ENCODE measurements at places on chromosomes 5 and 9.

- peak; percentile 35 for DNase-seq
Measured at GRCh38 chr5:35129921-35130485, 82.3 kb upstream of the AGXT2 start.

- DNase-seq: no peak
Measured at GRCh38 chr9:72334658-72335337, 30.2 kb downstream of the ZFAND5 start.

DNA sequence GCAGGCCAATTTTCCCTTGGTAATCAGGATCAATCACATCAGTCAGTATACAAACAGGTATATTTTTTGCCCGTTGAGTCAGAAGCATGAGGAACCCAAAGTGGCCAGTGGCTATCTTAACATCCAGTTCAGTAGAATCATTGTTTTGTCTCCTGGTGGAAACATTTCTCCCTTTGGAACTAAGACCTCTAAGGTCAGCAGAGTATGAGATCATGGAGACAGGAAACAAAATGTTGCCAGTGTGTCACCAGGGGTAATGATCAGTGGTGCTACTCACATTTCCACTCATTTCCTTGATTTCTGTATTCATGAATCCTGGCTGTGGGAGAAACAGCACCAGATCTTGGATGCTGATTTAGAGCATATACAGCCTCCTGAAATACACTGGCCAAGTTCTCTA, 553.0 kb downstream of the CSNK1G3 start:
- DNase-seq: no peak

DNA sequence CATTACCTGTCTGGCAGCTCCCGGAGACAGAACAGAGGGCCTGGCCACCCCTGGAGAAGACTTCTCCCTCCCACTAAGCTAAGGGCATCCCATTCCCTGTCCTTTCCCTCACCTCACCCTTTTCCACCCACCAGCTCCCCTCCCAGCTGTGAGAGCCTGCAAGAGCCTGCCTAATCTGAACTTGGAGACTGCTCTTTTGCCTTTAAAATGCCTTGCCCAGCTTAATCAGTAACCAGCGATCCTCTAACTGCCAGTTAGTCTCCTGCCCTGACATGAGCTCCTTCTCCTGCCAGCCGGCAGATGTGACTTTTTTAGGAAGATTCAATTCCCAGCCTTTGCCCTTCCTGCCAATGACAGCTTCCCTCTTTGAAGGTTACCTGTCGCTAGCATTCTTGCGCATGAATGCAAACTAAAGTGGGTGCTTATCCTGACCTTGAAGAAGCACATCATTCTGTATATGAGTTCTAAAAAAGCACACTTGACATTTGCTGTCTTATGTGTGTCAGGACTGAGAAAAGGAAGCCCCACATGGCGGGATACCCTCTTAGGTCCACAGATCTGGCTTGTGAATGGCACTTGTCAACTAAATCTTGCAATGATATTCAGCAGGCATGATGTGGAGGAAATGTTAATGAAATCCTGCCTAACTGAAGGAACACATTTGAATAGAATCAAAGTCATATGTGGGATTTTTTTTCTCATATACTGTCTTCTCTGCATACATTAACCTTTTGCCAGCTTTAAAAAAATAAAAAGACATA, 411.2 kb upstream of the SLC30A5 start:
- no peak for DNase-seq

GRCh38 chr5:132263548-132264261, 6.2 kb downstream of the PDLIM4 start:
- DNase-seq: no peak

GRCh38 chr5:157999696-158000095, 140.8 kb upstream of the CLINT1 start:
- no peak for DNase-seq

GRCh38 chr9:112555101-112555643, 68.5 kb downstream of the KIAA1958 start:
- DNase-seq: no peak

GRCh38 chr5:54214722-54215121, 95.7 kb downstream of the ARL15 start:
- no peak for DNase-seq

- no peak for DNase-seq
Measured at GRCh38 chr5:116360008-116360853, 214.4 kb downstream of the SEMA6A start.

DNA sequence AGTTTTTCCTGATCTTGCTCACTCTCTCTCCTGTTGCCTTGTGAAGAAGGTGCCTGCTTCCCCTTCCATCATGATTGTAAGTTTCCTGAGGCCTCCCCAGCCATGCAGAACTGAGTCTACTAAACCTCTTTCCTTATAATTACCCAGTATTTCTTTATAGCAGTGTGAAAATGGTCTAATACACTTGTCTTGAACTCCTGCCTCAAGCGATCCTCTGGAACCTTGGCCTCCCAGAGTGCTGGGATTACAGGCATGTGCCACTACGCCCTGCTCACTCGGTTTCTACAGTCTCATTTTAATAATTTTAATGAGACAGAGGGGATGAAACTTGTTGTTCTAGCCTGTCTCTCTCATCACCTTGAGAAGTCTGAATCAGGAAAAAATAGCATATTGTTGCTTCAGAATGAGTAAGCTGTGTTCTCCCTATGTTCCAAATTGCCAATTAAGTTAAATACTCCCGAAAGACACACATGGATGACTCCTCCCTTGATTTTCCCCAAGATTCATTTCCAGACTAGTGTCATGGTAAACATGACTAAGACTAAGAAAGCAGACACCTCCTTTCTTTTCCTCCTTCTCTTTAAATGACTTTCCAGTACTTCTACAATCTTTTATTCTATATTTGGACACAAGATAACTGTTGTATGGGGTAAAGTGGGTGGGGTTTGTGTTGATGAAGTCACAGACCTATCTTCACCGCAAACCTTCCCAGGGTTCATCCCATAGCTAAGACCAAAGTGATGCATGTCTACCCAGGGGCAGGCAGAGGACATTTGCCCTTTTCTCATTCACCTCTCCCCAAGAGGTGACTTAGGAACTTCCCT, 7.8 kb upstream of the DNAJC18 start:
- DNase-seq: no peak

- DNase-seq: no peak
Measured at GRCh38 chr9:11871852-11872251, 821.3 kb upstream of the TYRP1 start.

GRCh38 chr9:5479994-5480694, 29.8 kb downstream of the CD274 start:
- DNase-seq: no peak

DNA sequence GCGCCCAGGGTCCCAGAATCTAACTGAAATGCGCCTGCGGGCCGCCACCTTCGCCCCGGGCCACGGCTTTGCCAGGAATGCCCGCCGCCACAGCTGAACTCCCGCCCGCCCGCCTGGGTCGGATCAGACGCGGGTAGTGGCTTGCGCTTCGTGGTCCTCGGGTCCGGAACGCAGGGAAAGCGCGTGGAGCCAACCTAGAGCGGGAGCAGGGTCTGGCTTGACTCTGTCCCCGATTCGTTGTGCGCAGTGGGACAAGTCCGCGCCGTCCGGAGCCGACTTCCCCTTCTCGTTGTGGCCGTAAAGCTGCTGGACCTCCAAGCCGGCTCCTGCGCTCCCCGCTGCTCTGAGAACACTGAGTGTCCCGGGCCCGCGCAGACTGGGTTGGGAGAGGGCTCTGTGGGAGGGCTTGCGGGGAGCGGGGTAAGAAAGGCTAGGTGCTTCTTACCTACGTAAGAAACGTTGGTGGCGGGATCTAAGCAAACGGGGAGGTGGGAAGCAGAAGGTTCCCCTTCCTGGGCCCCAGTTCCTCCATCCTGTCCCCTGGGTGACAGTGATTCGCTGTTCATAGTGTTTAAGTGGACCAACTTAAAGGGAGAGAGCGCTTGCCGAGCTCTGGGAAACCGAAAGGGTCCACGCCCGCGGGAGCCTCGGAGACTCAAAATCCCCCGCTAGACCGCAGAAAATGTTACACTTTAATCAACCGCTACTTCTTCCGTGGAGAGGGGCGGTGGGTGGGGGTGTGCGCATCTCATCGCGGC, 4.4 kb upstream of the FOXE1 start:
- no peak for DNase-seq

GRCh38 chr9:98255061-98255577, 330 bp downstream of the TBC1D2 start:
- DNase-seq: no peak

DNA sequence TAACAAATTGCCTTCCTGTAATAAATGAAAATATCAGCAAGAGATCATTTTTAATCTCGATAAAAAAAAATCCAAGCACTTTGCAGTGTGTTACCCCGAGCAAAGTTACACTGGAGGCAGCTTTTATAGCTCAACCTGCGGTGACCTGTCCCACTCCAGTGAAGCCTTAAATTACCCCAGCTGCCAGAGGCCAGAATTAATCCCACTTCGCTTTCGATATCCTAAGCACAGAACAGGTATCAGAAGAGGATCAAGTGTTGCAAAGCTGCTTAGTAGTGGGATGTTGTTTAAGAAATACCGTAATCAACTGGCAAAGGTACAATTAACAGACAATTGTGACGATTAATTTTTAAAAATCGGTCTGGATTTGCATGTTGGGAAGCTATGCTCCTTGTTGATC, 314.0 kb downstream of the AGTPBP1 start:
- DNase-seq: no peak

DNA sequence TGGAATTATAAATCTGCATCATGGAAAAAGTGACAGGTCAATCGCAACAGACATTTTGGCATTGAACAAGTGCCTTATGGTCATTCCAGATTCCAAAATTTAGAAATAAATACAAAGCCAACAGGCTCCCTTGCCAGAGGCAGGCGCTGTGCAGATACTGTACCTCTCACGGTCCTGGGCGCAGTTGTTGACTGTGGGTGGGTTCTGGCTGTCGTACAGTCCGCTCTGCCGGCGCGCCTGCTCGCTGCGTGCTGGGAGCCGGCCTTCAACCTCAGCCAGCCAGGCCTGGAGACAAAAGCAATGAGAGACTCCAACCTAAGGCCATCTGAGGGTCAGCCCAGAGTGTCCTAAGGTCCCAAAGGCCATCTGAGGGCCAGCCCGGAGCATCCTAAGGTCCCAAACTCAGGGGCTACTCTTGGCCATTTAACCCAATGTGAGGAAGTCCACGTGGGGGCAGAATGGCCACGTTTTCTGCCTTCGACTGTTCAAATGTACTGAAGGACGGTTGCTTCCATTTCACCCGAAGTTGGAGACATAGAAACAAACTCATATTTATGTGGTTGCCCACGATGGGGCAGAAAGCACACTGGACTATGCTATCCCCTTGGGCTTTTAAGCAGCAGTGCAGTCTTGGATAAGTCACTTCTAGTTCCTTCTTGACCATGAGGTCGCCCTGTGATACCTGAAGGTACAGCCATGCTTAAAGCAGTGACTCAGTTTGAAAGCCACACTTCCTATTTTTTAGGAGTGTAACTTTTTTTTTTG, 65.2 kb downstream of the USP20 start:
- DNase-seq: no peak

GRCh38 chr9:444528-444927, 229.9 kb downstream of the DOCK8 start:
- no peak for DNase-seq

DNA sequence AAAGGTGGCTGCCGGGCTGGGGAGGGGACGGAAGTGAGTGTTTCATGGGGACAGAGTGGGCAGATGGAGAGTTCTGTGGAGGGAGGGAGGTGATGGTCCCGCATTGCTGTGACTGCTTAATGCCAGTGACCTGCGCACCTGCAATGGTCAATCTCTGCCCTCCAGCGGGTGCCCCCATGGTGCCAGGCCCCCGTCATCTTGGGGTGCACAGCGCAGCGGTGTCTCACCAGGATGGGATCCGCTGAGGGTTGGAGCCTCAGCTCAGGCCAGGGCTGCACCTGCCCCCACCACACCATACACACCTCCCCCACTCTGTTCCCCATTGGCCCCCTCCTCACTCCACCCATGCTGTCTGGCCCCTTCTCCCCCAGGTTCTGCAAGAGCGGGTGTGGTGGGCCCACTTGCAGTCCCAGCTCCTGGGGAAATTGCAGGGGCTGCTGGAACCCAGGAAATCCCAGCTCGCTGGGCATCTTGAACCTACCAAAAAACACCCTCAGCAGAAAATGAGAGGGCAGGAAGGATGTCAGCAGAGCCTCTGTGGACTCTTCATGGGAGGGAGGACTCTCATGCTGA, 12.1 kb upstream of the CAMSAP1 start:
- DNase-seq: no peak

GRCh38 chr5:68240771-68241170, 25.2 kb downstream of the PIK3R1 start:
- DNase-seq: no peak

- DNase-seq: no peak
Measured at GRCh38 chr9:93612052-93612795, 35.8 kb downstream of the PHF2 start.

GRCh38 chr5:75235711-75236110, 967 bp downstream of the ANKRD31 start:
- DNase-seq: no peak

GRCh38 chr5:179558932-179559283, 8.6 kb downstream of the RUFY1 start:
- DNase-seq: no peak

- no peak for DNase-seq
Measured at GRCh38 chr5:78602400-78602799, 46.2 kb downstream of the LHFPL2 start.

GRCh38 chr5:170308686-170309085, 11.1 kb upstream of the LCP2 start:
- no peak for DNase-seq

- no peak for DNase-seq
Measured at GRCh38 chr5:125538469-125538868, 792.0 kb upstream of the ZNF608 start.

All from activated T-cell treated with anti-CD3 and anti-CD28 coated beads, Interleukin-2, amount 50 U/mL, for 4 hours (primary cell).